ENCODE measurements at places on chromosomes 7 and 10.

- DNase-seq: no peak
- no peak overlapping the region for H3K4me3 ChIP-seq
- H3K36me3 ChIP-seq: peaks cover 73% of the 10 kb centered on the region
- peak overlapping the region; percentile 3 for H3K27ac ChIP-seq
These were observed 222.6 kb upstream of the KLF14 start for GRCh38 chr7:130956417-130957136.

GRCh38 chr10:15739254-15739970, 19.7 kb upstream of the ITGA8 start:
- no peak overlapping the region for H3K4me3 ChIP-seq
- no peaks in the 10 kb centered on the region for H3K36me3 ChIP-seq
- H3K4me1 ChIP-seq: no peaks in the 10 kb centered on the region
- no peak for DNase-seq

DNA sequence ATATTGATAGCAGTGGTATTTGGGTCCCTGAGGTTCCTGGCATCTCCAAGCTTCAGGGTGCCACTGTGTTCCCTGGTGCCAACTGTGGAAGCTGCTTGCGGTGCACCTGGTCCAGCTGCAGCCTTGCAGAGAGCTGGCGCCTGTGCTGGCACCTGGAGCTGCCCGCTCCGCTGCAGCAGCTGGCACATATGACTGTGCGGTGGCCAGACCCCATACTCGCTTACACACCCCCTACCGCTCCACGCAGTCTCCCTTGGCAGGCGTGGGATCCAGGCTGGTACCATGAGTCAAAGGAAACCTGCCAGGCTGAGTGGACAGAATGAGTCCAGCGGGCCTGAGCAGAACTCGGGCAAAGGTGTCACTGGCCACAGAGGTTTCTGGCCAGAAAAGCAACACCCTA, 89.9 kb upstream of the JAZF1 start:
- DNase-seq: no peak
- no peaks in the 10 kb centered on the region for H3K27me3 ChIP-seq
- H3K4me3 ChIP-seq: no peak overlapping the region

DNA sequence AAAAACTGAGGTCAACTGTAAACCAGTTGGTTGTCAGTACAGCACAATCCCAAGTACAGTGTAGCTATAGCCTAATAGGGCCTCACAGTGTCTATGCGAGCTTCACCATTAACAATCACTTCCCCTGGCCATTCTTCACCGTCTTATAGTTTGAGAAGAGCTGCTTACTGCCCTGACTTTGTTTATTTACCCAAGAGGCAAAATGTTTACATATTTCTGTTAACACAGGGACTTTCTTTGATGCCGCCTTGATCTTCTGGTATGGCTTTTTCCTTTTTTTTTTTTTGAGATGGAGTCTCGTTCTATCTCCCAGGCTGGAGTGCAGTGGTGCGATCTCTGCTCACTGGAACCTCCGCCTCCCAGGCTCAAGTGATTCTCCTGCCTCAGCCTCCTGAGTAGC, 3.3 kb downstream of the MYOF start:
- H3K4me3 ChIP-seq: no peak overlapping the region
- no peak for DNase-seq
- no peaks in the 10 kb centered on the region for H3K27me3 ChIP-seq
- peaks cover 55% of the 10 kb centered on the region for H3K36me3 ChIP-seq
- peak overlapping the region; percentile 98 for H3K27ac ChIP-seq

DNA sequence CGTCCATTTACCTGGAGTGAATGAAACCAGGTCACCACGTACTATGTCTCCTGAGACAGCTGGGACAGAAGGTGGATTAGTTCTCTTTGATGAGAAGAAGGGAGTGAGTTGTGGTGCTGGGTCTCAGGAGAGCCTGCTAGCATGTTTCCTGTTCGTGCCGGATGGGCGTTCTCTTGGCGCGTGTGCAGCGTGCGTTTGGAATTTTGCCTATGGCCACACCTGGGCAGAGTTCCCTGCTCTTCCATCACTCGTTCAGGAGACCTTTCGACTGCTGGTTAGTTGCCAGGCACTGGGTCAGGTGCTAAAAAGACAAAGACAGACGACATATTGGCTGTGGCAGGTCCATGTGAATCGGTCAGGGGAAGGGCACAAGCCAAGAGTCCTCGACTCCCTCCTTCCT, 90.3 kb downstream of the TRRAP start:
- no peak overlapping the region for H3K27ac ChIP-seq
- no peaks in the 10 kb centered on the region for H3K4me1 ChIP-seq
- H3K36me3 ChIP-seq: peaks cover 86% of the 10 kb centered on the region
- no peak overlapping the region for H3K4me3 ChIP-seq
- H3K27me3 ChIP-seq: no peaks in the 10 kb centered on the region

DNA sequence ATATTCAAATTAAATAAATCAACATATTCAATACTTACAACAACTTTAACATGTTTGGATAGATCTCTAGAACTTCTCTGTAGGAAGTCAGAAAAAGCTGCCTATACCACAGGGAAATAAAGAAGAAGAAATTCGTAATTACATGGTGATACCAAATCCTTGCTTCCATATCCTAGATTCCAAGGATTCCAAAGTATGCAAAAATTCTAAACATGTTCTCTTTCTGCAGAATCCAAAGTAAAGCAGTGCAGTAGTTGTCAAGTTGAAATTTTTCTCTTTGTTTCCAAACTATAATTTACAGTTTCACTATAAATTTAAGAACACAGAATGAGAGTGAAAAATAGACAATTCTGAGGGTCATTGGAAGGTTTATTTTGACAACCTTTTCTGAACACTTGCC, 233.7 kb upstream of the PTN start:
- H3K27me3 ChIP-seq: no peaks in the 10 kb centered on the region
- no peak for DNase-seq
- H3K36me3 ChIP-seq: no peaks in the 10 kb centered on the region
- H3K4me3 ChIP-seq: no peak overlapping the region
- H3K4me1 ChIP-seq: peaks cover 24% of the 10 kb centered on the region

GRCh38 chr10:72255977-72256729, 17.6 kb upstream of the DDIT4 start:
- H3K36me3 ChIP-seq: no peaks in the 10 kb centered on the region
- H3K27ac ChIP-seq: peak overlapping the region; percentile 99
- peaks cover 33% of the 10 kb centered on the region for H3K4me1 ChIP-seq
- DNase-seq: no peak
- H3K27me3 ChIP-seq: no peaks in the 10 kb centered on the region

DNA sequence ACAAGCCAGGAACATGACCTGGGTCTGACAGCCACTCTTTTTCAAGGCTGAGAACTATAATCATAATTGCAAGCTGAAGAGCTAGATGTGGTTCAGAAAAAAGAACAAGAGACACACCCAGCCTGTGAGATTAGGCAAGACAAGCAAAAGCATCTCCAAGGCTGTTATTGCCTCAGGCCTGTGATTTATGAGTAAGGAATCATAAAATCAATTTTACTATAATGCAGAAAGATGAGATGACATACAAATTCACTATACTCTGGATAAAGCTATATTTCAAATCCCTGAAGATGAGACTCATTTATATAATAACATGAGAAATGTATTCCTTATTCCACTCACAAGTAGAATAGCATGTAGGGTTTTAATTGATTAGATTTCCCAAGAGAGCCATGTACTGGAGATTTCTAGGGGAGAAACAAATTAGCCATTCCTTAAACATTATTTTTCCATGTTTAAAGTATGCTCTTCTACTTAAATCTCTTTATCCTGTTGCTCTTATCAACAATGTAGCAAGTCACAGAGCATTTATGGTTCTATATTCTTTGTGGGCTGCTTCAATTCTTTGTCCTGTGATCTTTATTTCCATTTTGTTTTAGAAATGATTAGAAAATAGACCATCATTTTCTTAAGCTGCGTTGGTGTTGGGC, 47.4 kb downstream of the FHIP2A start:
- peaks cover 7% of the 10 kb centered on the region for H3K36me3 ChIP-seq
- H3K27me3 ChIP-seq: no peaks in the 10 kb centered on the region
- H3K4me1 ChIP-seq: peaks cover 23% of the 10 kb centered on the region
- H3K4me3 ChIP-seq: no peak overlapping the region
- H3K27ac ChIP-seq: peak overlapping the region; percentile 86
- no peak for DNase-seq

DNA sequence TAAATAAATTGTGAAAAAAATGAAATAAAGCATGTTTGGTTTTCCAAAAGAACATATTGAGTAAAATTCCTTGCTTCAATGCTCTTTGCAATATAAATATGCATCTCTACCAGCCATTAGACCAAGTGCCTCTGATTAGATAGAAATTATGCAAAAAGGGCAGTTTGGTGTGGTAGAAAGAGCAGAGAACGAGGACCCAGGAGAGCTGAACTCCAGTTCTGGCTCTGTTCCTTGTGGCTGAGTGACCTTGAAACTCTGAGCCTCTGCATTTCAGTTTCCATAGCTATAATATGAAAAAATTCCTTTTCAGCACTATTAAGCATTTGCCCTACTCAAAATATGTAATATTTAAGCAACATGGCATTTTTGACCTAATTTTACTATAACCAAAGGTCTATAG, 36.5 kb downstream of the COL1A2 start:
- no peak overlapping the region for H3K4me3 ChIP-seq
- no peak overlapping the region for H3K27ac ChIP-seq
- no peaks in the 10 kb centered on the region for H3K36me3 ChIP-seq
- H3K27me3 ChIP-seq: no peaks in the 10 kb centered on the region
- H3K4me1 ChIP-seq: no peaks in the 10 kb centered on the region

DNA sequence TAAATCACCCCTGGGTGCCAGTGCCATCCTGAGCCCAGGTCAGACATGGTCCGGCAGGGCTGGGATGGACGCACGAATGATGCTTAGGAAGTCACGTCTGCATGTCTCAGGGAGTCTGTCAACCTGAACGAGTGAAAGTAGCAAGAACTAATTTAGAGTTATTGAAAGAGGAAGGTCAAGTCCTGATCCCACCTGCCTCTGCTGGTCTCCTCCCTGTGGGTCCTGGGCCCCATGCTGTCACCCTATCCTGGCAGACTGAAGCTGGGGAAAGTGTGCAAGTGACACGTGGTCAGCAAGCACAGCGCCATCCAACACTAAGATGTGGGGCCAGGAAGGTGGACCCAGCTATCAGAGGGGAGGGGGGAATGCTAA, 26.1 kb upstream of the GRID1 start:
- no peak overlapping the region for H3K4me3 ChIP-seq

- H3K4me1 ChIP-seq: no peaks in the 10 kb centered on the region
- no peaks in the 10 kb centered on the region for H3K27me3 ChIP-seq
- DNase-seq: no peak
These were observed 272.7 kb downstream of the KLF6 start for GRCh38 chr10:3512263-3512662.

GRCh38 chr10:131311661-131312477, at the start of gene TCERG1L:
TCERG1L (minus strand) TSS chr10:131311721; CDS start chr10:131311635, 86 bp downstream.
- no peak for DNase-seq
- H3K4me1 ChIP-seq: no peaks in the 10 kb centered on the region
- peak within 1 kb of the TSS; percentile 11 for H3K4me3 ChIP-seq
- H3K36me3 ChIP-seq: no peaks in the 10 kb centered on the region
- peaks cover 26% of the 10 kb centered on the region for H3K27me3 ChIP-seq

- peak overlapping the region; percentile 95 for H3K27ac ChIP-seq
- H3K36me3 ChIP-seq: peaks cover 27% of the 10 kb centered on the region
- H3K4me1 ChIP-seq: peaks cover 32% of the 10 kb centered on the region
- DNase-seq: no peak
These were observed 231.3 kb upstream of the CELF2 start for GRCh38 chr10:10786109-10787090.

GRCh38 chr10:44317856-44318255, 67.0 kb downstream of the CXCL12 start:
- H3K4me1 ChIP-seq: no peaks in the 10 kb centered on the region
- no peak overlapping the region for H3K4me3 ChIP-seq
- H3K27ac ChIP-seq: no peak overlapping the region
- no peaks in the 10 kb centered on the region for H3K27me3 ChIP-seq

DNA sequence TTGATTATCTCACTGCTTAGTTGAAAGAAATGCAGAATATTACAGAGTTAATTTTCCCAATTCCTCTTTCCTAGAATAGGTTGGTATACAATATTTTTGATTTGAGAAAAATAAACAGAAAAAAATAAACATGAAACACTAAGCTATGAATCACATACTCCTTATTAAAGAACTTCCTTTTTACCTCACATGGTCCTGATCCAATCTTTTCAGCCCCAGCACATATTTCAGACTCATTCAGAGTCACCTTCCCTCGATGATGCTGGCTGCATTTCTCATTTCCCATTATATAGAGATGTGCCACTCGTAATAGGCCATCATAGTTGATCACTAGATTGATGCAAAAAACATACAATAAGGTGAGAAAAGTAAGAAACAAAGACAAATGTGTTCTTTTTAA, 64.6 kb downstream of the HGF start:
- H3K27ac ChIP-seq: no peak overlapping the region
- no peaks in the 10 kb centered on the region for H3K27me3 ChIP-seq
- no peaks in the 10 kb centered on the region for H3K36me3 ChIP-seq
- H3K4me1 ChIP-seq: no peaks in the 10 kb centered on the region

Measured in RWPE2 (cell line).